ENCODE measurements at places on chromosomes 6 and 20.

DNA sequence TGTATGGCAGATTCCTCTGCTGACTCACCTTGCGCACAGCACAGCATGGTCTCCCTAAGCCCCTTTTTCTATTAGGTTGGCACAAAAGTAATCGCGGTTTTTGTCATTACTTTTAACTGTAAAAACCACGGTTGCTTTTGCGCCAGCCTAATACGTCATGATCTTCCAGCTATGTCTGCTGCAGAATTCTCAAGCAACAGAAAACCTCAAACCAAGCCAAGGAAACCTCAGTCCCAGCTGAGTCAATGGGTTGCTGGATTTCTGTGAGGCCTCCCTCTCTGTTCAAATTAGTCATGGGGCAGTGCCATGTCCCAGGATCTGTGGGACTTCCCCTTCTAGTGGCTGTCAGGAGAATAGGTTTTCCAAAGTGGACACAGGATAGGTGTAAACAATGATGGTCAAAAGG is 15.7 kb upstream of the ENPP1 start:
- no peak for DNase-seq

- no peak for DNase-seq
Measured at GRCh38 chr20:44069203-44070011, 117.6 kb downstream of the JPH2 start.

DNA sequence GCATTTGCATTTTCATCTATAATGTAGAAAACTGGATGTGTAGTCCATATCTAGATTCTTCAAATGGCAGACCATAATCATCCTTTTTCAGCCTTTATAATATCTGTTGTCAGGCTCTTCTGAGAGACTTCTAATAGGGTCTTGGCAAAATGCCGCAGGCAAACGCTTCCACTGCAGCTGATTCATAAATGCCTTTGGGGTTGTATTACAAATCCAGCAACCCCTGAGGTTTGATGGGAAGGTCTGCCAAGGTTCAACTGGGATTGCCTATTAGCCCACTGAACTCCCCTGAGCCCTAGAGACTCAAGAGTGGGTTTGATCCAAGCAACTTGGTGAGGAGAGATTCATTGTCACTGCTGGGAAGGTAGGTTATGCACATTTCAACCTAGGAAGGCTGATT is 365.2 kb upstream of the POU3F2 start:
- no peak for DNase-seq

DNA sequence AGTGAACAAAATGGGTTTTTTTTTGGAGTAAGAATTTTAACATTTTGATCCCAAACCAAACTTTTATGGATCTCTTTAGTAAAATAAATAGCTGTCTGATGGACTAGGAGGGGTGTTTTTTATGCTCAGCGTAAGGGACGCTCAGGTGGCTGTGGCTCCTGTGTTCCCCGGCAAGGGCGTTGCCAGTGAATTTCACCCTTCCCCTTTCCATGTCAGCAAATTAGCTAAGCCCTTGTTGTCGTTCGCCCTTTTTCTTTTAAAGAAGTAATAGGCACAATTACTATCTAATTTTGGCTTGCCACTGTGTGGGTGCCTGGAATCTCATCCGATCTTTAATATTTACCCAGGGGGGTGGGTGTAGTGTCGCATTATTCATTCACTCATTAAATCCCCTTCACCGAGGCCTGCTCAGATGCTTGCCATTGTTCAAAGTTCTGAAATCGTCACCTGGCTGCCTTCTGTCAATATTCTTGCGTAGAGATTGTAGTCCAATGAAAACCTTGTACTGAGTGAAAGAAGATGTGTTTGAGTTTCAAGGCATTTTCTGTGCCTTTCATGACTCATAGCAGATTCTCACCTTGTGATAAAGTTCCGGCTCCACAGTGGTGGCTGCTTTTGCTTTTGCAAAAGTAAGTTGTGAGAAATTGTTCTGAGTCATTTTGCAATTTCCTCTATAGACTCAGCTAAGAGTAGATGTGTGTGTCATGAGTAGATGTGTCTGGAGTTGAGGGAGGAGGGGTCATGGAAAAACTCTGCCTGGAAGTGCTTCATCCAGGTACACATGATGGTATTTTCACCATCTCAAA is 40.0 kb upstream of the CLDN20 start:
- DNase-seq: no peak

DNA sequence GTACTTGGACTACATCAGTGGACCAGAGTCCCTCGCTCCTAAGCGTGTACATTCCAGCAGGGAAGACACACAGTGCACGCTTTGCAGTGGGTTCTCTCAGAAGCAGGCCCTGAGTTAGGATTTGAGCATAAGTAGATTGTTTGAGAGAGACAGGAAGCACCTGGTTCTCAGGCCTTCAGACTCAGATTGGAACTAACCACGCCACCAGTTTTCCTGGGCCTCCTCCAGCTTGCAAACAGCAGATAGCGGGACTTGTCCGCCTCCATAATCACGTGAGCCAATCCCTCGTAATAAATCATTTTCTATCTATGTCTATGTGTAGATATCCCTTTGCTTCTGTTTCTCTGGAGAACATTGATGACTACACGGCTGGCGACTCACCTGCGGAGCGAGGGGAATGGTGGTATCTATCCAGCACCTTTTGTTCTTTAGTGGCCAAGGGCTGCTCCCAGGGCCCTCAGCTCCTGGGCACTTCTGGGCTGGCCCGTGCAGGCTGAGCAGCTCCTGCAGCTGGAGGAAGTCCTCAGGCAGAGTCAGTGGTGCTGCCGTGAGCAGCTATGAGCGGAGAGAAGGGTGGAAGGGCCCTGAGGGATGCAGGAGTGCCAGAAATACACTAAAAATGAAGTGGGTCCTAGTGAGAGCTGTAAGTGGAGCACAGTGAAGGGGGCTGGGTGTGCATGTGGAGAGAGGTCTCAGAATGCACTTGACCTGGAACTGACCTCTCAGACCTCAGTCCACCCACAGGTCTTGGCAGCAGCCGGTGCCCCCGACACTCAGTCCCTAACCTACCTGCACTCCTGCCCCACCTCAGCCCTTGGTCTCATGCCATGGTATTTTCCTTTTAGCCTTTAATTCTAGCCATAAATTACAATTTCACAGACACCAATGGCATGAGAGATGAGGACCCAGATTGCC is 76.9 kb downstream of the STK35 start:
- DNase-seq: no peak

GRCh38 chr6:116975600-116975999 is 98.6 kb downstream of the RFX6 start:
- no peak for DNase-seq

DNA sequence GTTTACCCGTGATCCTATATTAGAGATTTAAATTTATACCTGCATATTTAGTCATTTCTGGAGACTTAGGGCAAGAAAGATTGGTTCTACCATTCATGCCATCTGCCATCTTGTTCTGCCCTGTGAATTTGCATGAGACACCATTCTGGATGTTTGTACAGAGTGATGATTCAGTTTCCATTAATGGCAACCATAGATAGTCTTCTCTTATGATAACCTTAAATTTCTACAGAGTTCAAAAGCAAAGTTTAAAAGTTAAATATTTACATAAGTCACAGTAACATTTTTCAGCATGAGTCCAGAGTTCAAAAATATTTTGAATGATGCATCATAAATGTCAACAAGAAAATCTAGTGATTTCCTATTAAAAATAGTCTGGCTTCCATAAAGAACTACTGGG is 23.2 kb downstream of the PLCB1 start:
- DNase-seq: no peak

- no peak for DNase-seq
Measured at GRCh38 chr6:139449611-139450000, 75.2 kb upstream of the CITED2 start.

DNA sequence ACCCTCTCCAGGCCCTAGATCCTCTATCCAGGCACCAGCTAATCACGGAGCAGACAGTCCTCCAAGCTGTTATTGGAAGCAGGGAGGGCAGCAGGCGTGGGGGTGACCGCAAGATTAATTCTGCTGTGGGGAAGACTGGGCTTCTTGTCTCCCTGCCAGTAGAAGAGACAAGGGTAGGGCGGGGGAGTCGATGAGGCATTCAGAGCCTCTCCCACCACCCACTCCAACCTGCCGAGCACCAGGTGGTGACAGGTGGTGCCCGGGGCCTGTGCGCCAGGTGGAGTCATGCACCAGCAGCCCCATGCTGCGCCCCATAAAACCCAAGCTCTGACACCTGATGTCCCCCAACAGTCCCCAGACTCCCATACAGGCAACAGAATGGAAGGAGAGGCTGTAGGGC is 89.6 kb downstream of the CDH22 start:
- DNase-seq: no peak

DNA sequence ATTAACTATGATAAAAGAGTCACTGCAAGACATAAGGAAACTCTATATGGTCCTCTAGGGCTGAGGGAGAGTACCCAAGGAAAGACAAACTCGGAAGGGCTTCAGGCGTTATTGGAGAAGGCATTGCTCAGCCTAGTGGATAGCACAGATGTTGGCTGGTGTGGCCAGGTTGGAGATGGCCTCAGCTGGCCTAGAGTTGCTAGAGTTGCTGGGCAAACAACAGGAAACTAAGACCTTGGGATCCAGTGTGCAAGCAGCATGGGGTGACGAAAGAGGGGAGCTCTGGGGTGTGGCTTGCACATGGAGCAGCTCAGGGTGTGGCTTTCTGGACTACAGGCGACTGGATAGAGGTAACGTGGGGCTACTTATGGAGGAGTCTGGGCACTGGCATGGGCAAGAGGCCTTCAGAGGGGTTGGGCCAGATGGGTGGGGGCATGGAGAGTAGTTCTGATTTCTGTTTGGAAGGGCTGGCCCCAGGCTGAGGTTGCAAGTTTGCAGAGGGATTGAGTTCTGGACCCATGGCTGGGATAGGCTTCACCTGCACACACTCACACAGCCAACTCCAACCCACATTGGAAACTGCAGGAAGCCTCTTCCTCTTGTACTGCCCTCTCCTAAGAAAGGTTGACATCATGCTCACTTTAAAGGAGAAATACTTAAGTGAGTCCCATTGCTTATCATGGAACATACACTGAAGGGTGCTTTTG is 5.2 kb upstream of the BPIFB6 start:
- DNase-seq: no peak

DNA sequence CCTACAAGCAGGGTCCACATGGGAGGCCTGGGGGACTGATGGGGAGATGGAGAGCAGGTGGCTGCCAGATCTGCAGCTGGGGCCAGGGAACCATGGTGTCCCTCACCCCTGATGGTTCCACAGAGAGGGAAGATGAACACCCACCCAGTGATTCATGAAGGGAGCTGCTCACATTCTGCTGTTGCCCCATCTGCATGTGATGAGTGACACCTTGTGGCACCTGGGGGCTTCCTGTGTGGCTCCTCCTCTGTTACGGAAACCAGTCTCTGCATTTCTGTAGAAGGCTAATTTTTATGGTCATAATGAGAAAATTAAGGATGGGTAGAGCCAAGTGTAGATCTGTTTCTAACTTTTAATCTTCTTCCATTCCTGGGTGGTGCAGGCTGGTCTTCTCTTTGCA is 217.1 kb downstream of the SMOC2 start:
- no peak for DNase-seq

DNA sequence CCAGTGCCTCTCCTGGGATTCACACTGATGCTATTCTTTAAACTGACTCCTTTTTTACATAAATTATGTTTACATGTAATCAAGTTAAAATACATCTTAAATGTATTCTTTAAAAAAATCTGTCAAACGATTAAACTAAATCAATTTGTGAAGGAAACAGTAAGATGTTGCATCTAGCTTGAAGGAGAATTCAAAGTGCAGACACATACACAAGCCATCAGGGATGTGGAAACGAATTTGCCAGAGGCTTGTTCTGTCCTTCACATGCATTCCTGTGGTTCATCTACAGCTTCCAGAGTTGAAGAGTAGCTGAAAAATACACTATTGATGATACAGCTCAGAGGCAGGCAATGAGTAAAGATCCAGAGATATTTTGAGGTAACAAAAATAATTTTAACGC is 7.3 kb upstream of the BPIFB3 start:
- DNase-seq: no peak

DNA sequence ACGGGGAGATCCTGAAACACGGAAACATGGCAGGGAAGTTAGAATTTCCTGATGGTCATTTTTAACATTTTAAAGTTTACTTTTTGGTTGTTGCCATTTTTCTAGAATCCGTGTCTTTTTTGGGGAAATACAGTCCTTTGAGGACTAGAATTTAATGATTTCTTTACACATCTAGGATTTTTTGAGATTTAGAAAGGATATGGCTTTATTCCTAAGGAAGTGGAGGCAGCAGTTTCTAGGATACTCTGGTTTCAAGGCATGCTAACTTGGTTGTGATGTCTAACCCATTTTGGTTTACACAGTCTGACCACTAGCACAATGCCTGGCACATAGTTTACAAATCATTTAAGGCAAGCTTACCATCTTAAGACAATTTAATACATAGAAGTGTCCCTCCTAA is 1.1 kb upstream of the ZBTB2 start:
- no peak for DNase-seq

DNA sequence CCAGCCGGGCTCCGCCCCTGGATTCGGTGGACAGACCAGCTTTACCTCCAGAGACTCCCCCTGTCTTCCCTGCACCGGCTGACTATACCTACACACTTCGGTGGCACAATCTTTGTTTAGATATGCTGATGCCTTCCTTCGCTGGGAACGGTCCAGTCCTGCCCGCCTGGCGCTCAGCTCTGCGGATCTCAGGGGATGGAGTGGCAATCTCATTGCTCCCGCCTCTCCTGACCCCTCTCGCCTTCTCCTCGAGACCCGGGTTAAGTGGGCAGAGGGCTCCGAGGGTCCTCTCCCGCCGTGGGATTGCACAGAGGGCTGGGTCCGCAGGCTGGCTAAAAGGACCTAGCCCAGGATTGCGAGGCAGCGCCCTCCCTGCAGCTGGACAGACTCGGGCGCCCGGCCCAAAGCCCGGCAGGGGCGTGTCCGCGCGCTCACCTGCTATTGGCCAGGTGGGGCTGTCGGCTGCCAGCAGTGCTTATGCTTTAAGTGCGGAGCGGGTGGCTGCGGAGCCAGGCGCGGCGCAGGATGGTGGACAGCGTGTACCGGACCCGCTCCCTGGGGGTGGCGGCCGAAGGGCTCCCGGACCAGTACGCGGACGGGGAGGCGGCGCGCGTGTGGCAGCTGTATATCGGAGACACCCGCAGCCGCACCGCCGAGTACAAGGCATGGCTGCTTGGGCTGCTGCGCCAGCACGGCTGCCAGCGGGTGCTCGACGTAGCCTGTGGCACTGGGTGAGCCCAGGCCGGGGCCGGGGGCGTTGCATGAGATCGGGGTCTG is at the start of gene GNMT:
Gene GNMT (plus strand): TSS at position 512 of the 777 bp plus-strand sequence. CDS start 14 bp downstream, at position 526.
- no peak for DNase-seq

All from GOT3 (cell line).